RPMI8226 (cell line): ENCODE measurements at places on chromosomes 3 and 15.

- DNase-seq = no peak
These were observed 48.3 kb upstream of the CPNE4 start for GRCh38 chr3:132083159-132083558.

DNA sequence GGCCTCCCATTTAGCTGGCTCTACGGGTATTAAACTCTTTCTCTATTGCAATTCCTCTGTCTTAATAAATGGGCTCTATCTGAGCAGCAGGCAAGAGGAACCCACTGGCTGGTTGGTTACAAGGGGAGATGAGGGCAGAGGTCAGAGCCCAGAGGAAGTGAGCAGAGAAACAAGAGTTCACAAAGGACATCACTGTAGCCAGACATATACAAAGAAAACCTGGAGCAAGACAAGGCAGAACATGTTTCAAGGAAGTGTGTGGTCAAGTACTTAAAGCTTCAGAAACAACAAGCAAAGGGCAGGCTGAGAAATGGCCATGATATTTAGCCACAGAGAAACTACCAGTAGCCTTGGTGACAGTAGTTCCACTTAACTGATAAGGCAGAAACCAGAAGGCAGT lies 24.3 kb downstream of the SUSD5 start:
- no peak for DNase-seq

- DNase-seq = no peak
These were observed 89.4 kb upstream of the C3orf80 start for GRCh38 chr3:160135851-160136250.

DNA sequence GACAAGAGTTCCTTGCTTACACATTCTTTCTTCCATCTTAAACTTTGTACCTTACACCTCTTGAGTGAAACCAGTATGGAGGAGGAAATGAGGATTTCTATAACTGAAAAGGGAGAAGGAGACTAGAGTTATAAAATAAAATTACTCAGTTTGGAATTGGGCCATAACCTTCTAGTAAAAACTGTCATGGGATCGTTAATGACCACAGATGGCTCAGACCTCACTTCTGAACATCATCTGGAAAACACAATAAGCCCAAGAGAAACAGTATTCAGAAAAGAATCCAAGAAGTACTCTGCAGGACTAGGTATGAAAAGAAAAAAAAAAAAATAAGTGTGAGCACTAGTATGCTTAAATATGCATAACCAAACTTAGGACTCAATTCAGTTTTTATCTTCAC lies 12.1 kb downstream of the GAP43 start:
- no peak for DNase-seq

GRCh38 chr3:189790658-189791057 lies 159.5 kb downstream of the TP63 start:
- no peak for DNase-seq

- no peak for DNase-seq
These were observed 39.0 kb downstream of the SHC4 start for GRCh38 chr15:48924528-48925393.

DNA sequence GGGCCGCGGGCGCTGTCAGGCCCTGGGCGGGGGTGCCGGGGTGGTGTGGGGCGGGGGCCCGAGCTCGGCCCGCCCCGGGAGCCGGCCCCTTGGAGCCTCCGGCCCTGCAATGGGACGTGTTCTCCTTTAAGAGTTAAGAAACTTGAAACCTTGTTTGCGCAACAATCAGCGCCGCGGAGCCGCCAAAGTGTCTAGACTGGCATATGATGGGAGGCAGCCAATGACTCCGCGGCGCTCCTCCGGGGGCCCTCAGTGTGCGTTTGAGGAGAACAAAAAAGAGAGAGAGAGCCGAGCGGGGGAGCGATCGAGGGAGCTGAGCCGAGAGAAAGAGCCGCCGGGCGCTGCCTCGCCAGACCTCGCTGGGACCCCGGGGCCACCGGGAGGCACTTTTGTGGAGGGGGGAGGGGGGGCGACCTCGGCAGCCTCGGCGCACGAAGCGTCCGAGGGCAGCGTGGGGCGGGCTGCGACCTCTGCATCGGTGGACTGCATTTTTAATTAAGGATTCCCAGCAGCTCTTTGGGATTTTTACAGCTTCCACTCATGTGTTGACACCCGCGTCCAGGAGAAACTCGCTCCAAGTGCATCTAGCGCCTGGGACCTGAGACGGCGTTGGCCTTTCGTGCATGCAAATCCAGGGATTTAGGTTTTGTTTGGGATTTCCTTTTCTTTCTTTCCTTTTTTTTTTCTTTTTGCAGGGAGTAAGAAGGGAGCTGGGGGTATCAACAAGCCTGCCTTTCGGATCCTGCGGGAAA lies at the start of gene SMAD6:
Gene SMAD6, plus strand, starts transcription at position 202 of the 752 bp plus-strand sequence. CDS start 1,023 bp downstream, outside the sequence.
- peak; percentile 99 for DNase-seq

DNA sequence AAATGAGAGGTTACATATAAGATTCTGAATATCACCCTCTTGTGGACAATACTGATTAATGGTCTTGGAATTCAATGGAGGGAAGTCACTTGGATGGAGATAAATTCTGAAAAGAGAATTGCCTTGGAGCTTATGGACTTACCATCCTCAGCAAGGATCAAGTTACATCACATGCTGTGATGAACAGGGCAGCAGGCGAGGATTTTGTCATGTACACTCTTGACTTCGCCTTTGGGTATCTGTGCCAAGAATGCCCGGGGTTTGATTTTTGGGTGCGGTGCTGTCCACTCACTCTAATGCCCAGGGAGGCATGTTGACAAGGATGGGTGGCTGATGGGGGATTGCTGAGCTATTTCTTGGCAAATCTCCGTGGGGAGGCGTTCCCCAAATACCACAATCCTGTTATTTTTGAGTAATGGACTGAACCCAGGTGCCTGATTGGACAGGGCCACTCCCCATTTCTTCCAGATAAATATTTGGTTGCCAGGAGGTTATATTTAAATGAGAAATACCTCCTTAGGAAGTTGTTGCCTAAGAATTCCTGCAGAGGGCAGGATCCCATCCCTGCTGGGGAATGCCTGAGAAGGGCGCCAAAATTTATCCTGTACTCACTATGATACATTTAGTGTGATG lies 96.3 kb downstream of the TPRG1 start:
- no peak for DNase-seq
